ENCODE measurements at places on chromosomes 7 and 10. TPM values are rescaled to one million over a fixed set of nuclear protein-coding genes. Genes with fewer than 3 reads are reported as not detected.

The PPP1R17 gene
- total RNA-seq = not detected

The TACC2 gene
- total RNA-seq = 40.1 TPM

The SLC16A12 gene
- total RNA-seq = not detected

The PDE6C gene
- not detected for total RNA-seq

The COMTD1 gene
- total RNA-seq = 57.6 TPM

The GCK gene
- not detected for total RNA-seq

The SERPINE1 gene
- 166 TPM for total RNA-seq

The COL28A1 gene
- total RNA-seq = under 0.01 TPM

The FAM13C gene
- total RNA-seq = not detected

The CPA1 gene
- total RNA-seq = not detected

The MORN4 gene
- total RNA-seq = 6.6 TPM

The SLC25A13 gene
- 22.8 TPM for total RNA-seq

The WNT8B gene
- not detected for total RNA-seq

The ITPRID1 gene
- total RNA-seq = not detected

The TMEM209 gene
- total RNA-seq = 11.4 TPM

The DNTT gene
- total RNA-seq = not detected

Measured in airway epithelial cell (primary cell).